Right atrium auricular region (tissue), 2 donors: ENCODE measurements at places on chromosomes 7 and 10. TPM values are rescaled to one million over a fixed set of nuclear protein-coding genes. Genes with fewer than 3 reads are reported as not detected.

DNA sequence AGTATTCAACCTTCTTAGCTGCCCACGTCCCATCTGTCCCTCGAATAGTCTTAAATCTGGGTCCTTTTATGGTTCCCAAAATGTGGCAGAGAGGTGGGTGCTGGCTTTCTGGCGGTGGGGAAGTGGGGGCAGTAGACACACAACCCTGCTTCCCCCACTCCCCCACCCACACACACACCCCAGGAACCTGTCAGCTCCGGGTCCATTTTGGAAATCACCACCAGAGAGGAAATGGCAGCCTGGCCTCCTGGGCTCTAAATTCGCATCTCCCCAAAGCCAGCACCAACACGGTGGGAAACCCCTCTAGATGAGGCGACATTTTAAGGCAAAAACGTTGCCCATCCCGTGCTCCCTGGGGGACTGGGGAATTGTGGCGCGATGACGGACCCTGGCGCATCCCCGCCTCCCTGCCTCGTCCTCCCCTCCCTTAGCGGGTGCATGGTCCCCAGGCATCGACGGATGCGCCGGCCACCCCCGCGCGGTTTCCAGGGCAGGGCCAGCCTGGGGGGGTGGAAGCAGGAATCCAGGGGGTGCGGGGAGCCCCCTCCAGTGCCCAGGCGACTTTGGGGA is 702 bp downstream of the TMEM130 start:
- H3K4me3 ChIP-seq: peak overlapping the region; percentile 52
- DNase-seq: no peak
- peaks cover 5% of the 10 kb centered on the region for H3K27me3 ChIP-seq
- H3K27ac ChIP-seq: no peak overlapping the region

DNA sequence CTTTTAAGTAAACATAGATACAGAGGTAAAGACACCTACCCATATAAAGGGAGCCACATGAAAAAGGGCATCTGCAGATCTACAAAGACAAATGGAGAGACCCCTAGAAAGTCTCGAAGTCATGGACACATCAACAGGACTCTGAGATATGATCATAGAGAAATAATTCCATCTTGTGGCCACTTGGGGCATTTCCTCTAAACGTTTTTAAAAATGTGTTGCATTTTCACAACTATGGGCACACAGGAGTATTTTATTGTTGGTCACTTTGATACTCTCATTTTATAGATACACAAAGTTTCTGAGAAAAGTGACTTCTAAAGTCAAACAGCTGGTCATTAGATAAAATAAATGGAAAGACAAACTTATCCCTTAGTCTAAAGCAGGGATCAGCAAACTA is 87.1 kb downstream of the CRTAC1 start:
- H3K27me3 ChIP-seq: no peaks in the 10 kb centered on the region
- H3K27ac ChIP-seq: no peak overlapping the region
- no peak overlapping the region for H3K4me3 ChIP-seq
- no peak for DNase-seq

DNA sequence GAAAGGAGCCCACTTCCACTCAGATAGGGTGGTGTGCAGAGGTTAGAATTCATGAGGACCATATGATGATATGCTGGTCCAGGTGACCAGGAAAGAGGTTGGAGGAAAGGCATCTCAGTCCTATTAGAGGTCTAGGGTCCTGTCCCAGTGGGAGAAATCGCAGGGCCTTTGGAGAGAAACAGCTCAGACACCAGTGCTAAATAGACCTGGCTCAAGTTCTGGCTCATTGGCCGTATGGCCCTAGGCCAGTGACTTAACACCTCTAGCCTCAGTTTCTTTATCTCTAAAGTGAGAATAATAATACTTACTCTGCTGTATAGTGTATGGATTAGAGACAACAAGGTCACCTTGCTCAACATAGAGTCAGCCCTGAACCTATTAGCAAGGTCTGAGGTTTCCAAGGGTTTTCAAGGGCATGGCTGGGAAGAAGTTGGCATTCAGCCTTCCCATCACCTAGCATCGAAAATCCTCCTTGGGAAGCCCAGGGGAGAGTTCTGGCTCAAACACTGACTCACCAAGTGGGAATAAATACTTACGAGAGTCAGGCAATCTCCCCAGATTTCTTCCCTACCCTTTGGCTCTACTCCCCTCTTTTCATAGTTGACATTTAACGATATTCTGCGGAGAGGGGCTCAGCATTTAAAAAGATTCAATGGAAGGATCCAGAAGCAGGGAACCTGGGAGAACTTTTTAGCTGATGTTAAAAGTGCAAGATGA is 473.1 kb upstream of the PODXL start:
- no peaks in the 10 kb centered on the region for H3K4me1 ChIP-seq
- H3K27me3 ChIP-seq: no peaks in the 10 kb centered on the region
- no peak overlapping the region for H3K4me3 ChIP-seq
- H3K27ac ChIP-seq: peak overlapping the region; percentile 62
- H3K36me3 ChIP-seq: no peaks in the 10 kb centered on the region
- DNase-seq: no peak

DNA sequence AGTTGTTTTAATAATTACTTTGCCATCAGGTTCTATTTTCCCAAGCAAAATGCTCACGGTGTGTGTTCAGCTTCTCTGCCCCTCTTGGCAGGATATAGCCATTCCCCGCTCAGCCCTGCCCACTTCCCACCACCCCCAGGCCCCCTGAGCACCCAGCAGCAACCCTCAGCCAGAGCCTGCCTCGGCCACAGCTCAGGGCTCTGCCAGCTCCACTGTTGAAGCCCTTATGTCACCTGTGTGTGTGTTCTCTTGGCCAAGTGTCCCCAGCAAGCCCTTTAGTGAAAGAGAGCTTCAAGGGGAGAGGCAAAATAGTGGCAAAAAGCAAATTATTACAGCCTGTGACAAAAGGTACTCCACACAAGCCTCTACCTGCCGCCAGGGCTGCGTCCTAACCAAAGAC is 275.3 kb downstream of the ADARB2 start:
- no peak overlapping the region for H3K27ac ChIP-seq
- no peak for DNase-seq
- H3K4me3 ChIP-seq: no peak overlapping the region
- no peaks in the 10 kb centered on the region for H3K4me1 ChIP-seq

UCN3 gene
- not detected for total RNA-seq

DNA sequence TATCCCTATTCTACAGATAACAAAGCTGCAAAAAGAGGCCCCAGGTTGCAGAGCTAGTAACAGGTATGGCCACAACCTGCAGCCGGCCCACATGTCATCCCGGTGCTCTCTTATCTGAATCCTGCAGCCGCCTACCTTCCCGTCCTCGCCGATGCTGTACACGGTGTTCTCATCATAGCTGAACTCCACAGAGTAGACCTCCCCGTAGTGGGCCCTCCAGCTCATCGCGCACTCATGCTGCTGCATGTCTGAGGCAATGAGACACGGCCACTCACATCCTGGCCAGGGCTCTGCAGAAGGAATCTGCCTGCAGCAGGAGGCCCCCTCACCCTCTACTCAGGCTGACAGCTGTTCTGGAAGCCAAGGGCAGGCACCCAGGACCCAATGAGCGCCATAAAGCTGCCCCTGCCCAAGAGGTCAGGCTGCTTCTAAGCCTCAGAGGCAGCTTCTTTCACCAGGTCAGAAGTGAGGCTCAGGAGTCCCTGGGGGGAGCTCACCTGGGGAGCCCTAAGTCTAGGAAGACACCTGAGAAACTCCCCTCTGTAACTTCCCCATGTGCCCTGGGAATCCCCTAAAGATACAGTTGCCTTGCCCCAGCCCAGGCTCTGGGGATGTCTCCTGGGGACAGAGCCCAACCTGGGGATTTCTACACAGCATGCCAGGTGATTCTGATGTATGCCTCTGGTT is 17.9 kb upstream of the CYREN start:
- H3K4me3 ChIP-seq: no peak overlapping the region
- no peaks in the 10 kb centered on the region for H3K27me3 ChIP-seq
- H3K36me3 ChIP-seq: peaks cover 62% of the 10 kb centered on the region

DNA sequence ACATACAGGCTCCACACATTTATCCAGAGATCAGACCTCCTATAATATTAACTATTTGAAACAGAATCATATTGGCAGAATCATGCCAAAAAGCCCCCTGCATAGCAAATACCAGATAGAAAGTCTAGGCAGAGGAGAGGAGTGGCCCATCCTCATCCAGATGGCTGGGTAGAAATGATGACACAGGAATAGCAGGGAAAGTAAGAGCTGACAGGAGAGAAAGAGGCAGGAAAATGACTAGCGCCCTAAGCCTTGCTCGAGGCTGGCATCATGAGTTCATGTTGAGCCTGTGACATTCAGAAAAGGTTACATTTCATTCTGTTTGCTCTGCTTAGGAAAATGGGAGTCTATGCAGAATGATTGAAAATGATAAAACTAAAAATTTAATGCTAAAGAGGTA is 27.6 kb downstream of the WIPF3 start:
- DNase-seq: no peak
- H3K4me3 ChIP-seq: no peak overlapping the region
- no peaks in the 10 kb centered on the region for H3K27me3 ChIP-seq
- H3K4me1 ChIP-seq: no peaks in the 10 kb centered on the region
- no peaks in the 10 kb centered on the region for H3K36me3 ChIP-seq
- no peak overlapping the region for H3K27ac ChIP-seq

LRRC61 gene
- total RNA-seq: 9.7 TPM

TRIM56 gene
- 10.2 TPM for total RNA-seq

LRRC18 gene
- not detected for total RNA-seq

DNA sequence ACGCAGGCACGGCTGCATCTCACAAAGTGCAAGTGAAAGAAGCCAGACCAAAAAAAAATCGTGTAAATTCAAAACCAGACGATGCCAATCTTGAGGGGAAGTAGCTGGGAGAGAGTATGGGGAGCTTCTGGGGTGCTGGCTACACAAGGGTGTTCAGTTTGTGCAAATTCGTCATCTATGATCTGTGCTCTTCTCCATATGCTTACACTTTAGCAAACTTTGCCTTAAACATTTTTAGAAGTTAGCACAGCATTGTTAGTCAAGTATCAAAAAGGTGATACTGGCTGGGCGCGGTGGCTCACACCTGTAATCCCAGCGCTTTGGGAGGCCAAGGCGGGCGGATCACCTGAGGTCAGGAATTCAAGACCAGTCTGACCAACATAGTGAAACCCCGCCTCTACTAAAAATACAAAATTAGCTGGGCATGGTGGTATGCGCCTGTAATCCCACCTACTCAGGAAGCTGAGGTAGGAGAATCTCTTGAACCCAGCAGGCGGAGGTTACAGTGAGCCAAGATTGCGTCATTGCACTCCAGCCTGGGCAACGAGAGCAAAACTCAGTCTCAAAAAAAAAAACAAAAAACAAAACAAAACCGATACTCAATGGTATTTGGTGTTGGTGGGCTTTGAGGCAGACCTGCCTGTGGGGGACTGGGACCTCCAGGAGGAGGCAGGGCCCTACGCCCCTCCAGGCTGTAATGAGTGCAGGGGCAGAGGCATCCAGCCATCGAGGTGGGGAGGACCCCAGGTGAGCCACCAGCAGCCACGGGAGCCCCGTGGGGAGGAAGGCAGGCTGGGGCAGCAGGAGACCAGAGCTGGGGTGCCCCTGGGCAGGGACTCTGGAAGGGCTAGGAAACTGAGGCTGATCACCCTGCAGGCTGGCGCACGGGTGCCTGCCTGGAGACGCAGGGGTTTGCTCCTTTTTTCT is 150.0 kb downstream of the PRKAG2 start:
- no peak for DNase-seq
- peak overlapping the region; percentile 91 for H3K27ac ChIP-seq
- H3K36me3 ChIP-seq: no peaks in the 10 kb centered on the region
- no peak overlapping the region for H3K4me3 ChIP-seq
- H3K4me1 ChIP-seq: no peaks in the 10 kb centered on the region

DNA sequence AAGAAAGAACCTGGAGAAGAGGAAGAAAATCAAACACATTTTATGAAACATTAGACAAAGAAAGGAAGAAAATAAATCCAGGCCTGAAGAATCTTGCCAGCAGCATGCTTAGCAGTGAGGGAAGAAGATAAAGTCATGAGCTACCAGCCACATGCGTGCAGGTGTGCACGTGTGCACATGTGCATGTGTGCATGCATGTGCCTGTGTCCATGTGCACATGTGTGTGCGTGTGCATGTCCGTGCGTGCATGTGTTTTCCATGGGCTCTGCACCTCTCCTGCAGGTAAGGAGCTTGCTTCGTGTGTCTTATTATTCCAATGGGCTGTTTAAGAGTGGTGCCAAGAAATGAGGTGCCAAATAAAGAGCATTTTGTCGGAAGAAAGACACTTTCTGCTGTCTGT is 322.2 kb downstream of the FGFR2 start:
- DNase-seq: no peak
- no peak overlapping the region for H3K27ac ChIP-seq
- H3K4me1 ChIP-seq: no peaks in the 10 kb centered on the region
- no peaks in the 10 kb centered on the region for H3K36me3 ChIP-seq
- no peak overlapping the region for H3K4me3 ChIP-seq

AKR1C4 gene
- total RNA-seq: not detected

DNA sequence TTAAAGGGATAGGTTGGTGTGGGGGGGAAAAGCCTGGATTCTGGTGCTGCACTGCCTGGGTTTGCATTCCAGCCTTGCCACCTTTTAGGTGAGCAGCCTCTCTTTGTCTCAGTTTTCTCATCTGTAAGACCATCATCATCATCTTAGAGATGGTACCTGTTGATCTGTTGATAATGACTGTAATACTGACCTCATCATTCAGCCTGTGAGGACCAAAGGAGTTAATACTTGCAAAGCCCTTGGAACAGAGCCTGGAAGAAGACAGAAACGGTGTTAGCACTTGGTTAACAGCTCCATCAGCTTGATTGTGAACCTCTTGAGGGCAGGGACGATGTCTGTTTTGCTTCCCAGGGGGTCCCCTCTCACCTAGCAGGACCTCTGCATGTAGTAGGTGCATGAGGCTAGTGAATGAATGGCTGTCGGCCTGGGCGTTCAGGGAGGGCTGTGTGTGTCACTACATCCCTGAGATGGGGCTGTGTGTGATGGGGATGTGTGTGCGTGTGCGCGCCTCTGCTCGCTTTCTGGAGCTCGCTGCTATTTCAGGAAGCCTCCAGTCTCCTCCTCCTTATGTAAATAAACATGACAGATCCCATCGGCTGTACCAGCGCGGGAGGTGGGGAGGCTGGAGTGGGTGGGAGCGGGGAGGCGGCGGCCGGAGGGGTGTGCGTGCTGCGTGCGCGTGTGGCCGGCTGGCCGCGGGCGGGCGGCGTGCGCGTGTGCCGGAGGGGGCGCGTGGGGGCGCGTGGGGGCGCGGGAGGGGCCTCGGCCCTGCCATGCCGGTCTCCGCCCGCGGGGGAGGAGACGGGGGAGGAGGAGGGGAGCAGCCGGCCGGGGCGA is 61.2 kb downstream of the NEURL1 start:
- H3K4me3 ChIP-seq: peak overlapping the region; percentile 53
- peaks cover 9% of the 10 kb centered on the region for H3K4me1 ChIP-seq
- H3K27me3 ChIP-seq: no peaks in the 10 kb centered on the region
- H3K27ac ChIP-seq: no peak overlapping the region
- H3K36me3 ChIP-seq: no peaks in the 10 kb centered on the region

- peaks cover 25% of the 10 kb centered on the region for H3K4me1 ChIP-seq
- H3K27me3 ChIP-seq: no peaks in the 10 kb centered on the region
- no peak overlapping the region for H3K4me3 ChIP-seq
- no peak for DNase-seq
- peaks cover 11% of the 10 kb centered on the region for H3K36me3 ChIP-seq
Measured at GRCh38 chr7:901388-902154, 25.2 kb downstream of the GET4 start.

GRB10 gene
- 39.0 TPM for total RNA-seq

PRKAR2B gene
- total RNA-seq: 30.1 TPM
